ENCODE measurements at places on chromosomes 11 and 22.

- no peak for DNase-seq
Observed at GRCh38 chr11:73968356-73968966, 14.2 kb downstream of the UCP2 start.

GRCh38 chr11:129612447-129612961 lies 203.1 kb upstream of the TMEM45B start:
- DNase-seq = no peak

- DNase-seq = no peak
Observed at GRCh38 chr11:8020244-8020597, 33.1 kb downstream of the EIF3F start.

GRCh38 chr11:19756675-19757475 lies 44.2 kb downstream of the NAV2 start:
- no peak for DNase-seq

DNA sequence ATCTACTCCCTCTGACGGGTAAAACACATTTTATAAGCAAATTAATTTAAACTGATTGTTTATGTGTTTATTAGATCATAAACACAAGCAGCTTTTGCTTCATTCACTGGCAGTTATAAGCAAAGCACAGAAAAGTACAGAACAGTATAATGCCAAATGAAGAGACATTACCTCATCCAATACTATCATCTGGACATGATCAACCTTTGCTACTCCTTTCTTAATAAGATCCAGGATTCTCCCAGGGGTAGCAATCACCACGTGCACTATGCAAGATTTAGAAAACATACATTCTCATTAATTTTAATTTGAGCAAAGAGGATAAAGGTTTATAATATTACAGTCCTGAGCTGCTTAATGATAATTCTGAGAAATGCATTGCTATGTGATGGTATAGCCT lies 27.9 kb downstream of the DDX6 start:
- no peak for DNase-seq

DNA sequence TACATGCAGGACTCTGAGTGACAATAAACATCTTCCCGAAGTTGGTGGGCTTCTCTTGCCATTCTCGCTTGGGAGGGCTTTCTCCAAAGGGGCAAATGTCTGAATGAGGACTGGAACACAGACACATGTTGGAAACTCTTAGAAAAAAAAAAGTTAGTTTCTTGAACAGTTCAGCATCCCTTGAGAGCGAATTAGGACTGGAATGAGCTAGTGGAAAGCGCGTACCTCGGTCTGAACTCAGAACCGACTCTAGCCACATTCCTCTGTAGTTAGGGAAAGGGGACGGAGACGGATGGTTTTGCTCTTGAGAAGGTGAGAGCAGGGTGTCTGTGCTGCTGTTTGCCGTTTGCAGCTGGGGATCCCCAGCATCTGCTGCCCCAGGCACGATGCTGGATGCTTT lies 517.3 kb downstream of the TBC1D22A start:
- DNase-seq = no peak

DNA sequence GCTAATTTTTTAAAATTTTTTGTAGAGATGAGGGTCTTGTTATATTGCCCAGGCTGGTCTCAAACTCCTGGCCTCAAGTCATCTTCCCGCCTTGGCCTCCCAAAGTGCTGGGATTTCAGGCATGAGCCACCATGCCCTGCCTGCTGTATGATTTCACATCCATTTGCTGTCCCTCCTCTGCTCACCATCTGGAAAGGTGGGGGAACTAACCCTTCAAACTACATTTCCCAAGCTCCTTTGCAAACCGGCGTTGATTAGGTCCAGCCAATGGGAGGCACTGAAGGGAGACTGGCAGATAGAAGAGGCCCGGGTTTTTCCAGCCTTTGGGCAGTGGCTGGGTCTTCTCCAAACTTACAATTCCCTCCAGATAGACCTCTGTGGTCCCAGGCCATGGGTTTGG lies 19.3 kb downstream of the RFPL1 start:
- no peak for DNase-seq

- DNase-seq = no peak
Observed at GRCh38 chr22:21642584-21643448, 714 bp downstream of the SDF2L1 start.

DNA sequence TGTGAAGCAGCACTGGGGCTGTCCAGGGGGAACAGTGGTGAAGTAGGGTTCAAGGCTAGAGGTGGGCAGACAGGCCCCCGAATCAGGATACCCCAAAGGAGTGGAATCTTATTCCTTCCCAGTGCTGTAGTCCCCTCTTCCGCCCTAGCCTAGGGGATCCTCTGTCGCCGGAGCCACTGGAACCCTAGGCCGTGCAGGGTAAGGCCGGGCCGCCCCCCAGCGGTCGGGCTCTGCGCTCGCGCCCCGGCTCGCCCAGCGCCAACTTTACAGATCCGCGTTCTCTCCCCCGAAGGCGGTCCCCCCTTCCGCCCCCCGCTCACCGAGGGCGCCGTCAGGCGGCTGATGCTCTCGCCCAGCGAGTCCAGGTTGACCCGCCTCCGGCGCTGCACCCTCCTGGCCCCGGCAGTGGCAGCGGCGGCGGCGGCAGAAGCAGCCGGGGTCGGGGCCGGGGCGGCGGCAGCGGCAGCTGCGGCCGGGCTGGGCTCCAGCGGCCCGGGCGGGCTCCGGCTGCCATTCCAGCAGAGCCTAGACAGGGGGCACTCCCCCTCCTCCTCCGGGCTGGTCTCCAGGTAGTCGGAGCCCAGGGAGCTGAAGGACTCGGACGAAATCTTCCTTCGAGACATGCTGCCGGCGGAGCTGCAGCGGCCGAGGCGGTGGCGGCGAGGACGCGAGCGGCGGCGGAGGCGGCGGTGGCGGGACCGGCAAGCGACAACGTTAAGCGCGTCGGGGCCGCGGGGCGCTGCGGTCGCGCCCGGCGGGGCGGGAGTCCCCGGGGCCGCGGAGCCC lies 650 bp downstream of the GUCY1A2 start:
- DNase-seq = peak; percentile 34

DNA sequence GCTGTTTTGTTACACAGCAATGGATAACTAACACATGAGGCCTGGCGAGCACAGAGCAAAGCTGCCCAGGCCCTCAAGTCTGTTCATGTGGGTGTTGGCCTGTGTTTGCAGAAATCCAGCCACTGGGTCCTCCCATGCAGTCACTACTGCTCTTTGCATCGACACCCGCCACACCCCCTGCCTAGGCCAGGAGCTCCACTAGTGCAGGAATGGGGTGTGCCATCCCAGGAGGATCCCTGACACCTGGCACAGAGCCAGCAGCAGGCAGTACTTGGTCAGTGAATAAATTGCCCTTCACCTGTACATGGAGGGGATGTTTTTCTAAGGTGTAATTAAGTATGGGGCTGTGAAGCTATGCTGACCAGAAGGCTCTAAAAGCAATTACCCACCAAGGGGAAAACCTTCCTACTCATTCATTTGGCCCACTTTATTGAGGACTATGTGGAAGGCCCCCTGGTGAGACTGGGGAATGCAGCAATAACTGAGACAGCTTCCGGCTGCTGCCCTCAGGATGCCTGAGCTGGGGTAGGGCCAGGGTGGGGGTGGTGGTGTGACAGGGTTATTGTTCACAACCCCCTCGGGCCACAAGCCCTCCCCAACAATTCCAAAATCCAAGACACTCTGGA lies 160.8 kb downstream of the CRYBB2 start:
- no peak for DNase-seq

DNA sequence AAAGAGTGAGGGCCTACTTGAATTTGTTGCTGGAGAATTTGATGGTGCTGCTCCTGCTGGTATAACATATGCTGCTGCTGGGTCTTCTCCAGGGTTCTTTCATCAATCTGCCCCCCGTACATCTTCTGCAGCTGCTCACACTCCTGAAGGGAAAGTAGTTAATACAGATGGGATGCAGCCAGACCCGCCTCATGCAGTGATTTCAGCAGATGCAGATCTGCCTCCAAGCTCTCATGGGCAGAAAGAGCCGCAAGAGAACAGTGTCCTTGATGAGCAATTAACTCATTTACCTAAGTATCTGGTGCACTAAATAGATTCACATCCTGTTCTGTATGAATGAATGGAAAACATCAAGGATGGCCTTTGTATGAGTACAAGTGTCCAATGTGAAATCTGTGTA lies 24.8 kb upstream of the APOA1 start:
- no peak for DNase-seq

- no peak for DNase-seq
Observed at GRCh38 chr11:21177379-21177778, 508.0 kb downstream of the NELL1 start.

DNA sequence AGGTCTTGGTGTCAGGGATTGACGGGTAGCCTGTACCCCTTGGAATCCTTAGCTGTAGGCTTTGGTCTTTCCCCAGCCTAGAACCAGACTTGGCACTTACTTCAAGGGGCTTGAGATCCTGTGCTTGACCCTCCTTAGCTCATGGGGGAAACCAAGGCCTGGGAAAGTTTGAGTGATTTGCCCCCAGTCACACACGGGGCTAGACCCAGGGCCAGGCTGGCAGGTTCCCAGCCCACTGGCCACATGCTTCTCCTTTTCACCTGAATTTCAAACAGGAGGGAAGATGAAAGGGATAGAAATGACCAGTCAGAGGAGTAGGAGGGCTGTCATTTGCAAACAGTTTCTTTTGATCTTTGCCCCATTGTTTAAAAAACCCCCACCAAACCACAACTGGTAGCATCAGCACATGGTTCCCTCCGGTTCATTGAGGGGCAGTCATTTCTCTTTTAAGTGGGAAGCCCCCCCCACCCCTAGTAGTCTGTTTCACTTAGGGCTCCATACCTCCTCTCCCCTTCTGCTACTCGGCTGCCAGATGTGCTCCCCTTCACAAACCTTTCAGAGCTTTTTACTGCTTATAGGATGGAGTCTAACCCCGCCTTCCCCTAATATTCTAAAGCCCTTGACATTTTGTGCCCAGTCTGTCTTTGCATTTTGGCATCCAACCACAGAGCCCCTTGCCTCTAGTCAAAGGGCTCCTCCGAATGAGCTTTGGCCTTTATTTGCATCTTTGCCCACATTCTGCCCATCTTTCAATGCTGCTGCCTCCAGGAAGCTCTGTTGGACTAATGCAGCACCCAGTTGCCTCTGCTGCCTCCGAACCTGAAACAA lies 37.6 kb downstream of the ZNRF3 start:
- no peak for DNase-seq

- DNase-seq = no peak
Observed at GRCh38 chr11:33531743-33532181, 168.9 kb downstream of the C11orf91 start.

GRCh38 chr22:24153353-24153752 lies 27.9 kb upstream of the SUSD2 start:
- no peak for DNase-seq

DNA sequence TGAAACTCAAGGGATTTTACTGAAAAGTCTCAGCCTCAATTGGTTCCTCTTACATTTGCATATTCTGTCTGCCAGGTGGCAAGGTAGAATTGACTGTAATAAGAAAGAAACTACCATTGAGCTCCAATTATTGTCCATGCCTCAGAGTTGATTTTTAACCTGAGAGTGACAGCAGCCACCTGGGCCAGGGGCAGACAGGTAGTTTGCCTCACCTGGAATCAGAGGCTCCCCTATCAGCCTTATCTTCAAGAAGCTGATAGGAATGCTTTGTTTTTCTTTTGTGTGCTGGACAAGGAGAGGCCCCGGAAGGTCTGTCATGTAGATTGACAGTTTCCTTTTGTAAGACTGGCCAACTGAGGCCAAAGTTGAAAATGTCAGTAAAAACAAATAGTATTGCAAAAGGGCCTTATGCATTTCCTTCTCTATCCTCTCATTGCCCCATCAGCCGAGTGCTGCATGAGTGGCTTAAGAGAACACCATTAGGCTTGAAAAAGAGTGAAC lies 34.1 kb downstream of the CD44 start:
- no peak for DNase-seq

DNA sequence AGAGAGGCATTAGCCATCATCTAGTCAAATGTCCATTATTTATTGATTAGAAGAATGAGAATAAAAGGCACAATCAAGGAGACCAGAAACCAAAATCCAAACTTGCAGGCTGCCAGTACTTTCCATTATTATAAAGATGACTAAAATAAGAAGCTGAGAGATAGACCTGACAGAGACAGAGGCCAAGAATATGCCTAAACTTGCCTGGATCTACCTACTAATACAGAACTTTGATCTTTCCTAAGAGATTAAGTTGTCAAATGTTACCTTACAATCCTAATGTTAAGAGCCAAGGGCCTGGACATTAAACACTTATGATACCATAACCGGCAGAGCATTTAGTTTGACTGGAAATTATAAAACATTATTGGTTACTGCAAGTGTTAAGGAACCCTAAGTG lies 6.2 kb downstream of the LGR4 start:
- DNase-seq = no peak

GRCh38 chr11:82701847-82702520 lies 31.7 kb downstream of the FAM181B start:
- DNase-seq = no peak

DNA sequence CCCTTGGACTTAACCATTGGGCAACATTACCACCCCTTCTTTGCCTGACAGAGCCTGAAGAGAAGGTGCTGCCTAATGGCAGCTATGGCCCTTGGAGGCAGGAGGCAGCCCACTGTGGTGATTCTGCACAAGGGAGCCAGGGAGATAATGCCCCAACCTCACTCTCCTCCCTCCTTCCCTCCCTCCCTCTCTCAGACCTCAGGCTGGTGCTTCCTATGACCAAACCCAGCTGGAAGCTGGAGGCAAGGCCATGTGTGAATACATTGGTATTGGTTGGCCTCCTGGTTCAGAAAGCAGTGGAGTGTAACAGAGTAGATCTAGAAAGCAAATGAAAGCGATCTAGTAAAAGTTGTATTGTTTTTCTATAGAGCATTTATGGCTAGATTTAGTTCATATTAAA lies 233.1 kb downstream of the CSNK2A3 start:
- no peak for DNase-seq

DNA sequence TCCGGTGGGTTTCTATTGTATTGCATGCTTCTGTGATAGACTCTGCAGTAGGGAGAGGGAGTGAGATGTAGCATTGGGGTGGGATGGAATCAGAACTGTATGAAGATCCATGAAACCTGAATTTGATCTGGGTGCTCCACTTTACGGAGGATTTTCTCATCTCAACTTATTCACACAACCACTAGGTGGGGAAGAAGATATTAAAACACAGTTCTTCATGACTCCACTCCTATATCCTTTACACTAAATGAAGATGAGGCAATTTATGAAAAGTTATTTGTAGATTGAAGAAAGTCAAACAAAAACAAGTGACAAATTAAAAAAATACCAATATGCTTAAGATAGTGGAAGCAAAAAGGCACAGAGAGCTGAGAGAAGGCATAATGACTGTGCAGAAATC lies 92.6 kb upstream of the PDGFD start:
- DNase-seq = no peak

GRCh38 chr11:112013497-112014164 lies 11.6 kb upstream of the DLAT start:
- DNase-seq = no peak

DNA sequence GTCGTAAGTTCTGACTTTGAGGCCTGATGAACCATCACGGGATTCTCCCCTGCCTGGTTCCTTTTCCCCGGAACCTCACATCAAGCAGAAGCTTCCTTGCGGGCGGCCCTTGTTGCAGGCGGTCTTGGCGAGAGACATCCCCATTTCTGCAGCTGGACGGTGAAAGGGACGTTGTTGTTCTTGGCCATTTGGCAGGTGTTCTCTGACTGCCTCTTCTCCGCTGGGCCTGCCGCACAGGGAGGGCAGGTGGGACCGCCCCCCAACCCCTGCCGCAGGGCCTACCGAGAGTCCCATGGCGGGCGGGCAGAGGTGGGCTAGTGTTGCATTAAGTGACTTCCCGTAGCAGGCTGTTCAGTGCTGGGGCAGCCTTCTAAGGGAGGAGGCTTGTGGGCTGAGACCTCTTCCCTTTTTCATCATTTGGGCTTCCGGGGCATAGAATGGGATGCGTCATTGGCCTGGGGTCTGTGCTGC lies 26.9 kb upstream of the GRAMD4 start:
- no peak for DNase-seq

Data from RWPE2 (cell line).